Putamen (tissue), 1 donor: ENCODE measurements at places on chromosomes 1 and 21.

DNA sequence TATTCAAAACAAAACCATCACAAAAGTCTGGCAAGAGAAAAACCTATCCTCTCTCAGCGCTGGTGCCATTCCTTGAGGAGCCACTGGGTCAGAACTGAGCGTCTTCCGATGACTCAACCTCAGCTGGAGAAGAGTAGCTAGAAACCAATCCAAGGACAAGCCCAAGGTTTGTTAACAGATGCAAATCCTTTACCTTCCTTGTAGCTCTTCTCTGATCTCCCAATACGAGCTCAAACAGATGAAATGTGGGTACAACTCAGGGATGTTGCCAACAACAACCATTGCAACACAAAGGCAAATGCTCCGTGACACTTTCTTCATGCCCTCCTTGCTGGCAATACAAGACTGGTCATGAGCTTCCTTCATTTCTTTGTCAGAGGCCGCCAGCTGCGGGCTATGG is 337.1 kb downstream of the SIPA1L2 start:
- DNase-seq: no peak

GRCh38 chr1:192527950-192528349 is 47.6 kb upstream of the RGS1 start:
- DNase-seq: no peak

DNA sequence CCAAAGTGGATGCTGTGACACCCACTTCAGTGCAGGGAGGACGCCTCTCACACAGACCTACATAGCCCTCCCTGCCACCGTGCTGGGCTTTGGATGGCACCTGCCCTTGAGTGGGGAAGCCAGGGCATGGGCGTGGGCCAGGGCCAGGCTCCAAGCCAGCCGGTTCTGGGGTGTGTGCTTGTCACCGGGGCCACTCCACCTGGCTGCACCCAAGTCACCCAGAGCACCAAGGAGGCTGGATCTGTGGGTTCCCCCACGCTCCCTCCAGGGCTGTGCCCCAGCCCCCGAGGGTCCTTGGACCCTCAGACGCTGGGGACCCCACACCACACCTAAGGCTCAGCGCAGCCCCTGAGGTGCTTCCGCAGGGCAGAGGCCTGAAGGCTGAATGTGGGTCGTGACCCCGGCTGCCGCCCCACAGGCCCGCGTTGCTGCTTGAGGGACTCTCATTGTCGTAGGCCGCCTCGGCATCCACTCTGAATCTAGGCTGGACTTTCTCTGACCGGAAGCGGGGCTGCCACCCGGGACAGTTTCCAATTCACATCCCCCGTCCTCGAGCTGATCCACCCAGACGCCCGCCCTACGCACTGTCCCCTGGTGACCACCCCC is 1.5 kb downstream of the MXRA8 start:
- no peak for DNase-seq

DNA sequence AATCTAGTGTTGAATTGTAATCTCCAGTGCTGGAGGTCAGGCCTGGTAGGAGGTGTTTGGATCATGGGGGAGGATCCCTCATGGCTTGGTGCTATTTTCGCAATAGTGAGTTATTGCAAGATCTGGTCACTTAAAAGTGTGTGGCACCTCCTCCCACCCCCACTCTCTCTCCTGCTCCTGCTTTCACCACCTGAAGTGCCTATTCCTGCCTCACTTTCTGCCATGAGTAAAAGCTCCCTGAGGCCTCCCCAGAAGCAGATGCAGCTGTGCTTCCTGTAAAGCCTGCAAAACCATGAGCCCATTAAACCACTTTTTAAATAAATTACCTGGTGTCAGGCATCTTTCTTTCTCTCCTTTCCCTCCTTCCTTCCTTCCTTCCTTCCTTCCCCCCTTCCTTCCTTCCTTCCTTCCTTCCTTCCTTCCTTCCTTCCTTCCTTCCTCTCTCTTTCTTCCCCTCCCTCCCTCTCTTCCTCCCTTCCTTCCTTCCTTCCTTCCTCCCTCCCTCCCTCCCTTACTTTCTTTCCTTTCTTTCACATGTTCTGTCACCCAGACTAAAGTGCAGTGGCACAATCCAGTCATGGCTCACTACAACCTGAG is 172.4 kb downstream of the C1orf21 start:
- no peak for DNase-seq

- no peak for DNase-seq
Observed at GRCh38 chr1:3290915-3291314, 163.6 kb upstream of the ARHGEF16 start.

DNA sequence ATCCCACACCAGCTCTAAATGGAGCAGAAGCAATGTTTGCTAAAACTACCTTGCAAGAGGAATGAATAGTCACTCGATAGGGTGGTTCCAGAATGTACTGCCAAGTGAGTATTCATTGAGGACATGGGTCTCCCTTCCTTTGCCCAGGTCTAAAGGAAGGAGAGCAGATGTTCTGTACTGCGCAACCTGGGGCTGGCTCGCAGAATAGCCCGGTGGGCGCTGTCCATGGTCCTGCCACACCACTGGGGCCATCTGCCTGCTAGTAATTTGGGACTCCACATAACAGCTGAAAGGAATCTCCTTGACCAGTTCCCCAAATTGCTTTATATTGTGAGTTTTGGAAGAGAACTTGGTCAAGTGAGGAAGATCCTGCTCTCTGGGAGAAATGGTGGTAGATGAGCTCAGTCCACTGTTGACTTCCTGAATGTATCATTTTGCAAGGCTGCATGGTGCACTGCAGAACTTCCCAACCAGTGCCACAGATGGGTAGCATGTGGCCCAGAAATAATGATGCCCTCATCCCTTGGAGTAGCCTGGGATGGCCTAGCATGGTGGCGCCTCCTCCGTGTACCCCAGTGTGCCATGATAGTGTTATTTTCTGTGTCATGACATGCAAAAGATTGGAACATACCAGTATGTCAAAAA is 5.7 kb downstream of the SLC6A17 start:
- no peak for DNase-seq

DNA sequence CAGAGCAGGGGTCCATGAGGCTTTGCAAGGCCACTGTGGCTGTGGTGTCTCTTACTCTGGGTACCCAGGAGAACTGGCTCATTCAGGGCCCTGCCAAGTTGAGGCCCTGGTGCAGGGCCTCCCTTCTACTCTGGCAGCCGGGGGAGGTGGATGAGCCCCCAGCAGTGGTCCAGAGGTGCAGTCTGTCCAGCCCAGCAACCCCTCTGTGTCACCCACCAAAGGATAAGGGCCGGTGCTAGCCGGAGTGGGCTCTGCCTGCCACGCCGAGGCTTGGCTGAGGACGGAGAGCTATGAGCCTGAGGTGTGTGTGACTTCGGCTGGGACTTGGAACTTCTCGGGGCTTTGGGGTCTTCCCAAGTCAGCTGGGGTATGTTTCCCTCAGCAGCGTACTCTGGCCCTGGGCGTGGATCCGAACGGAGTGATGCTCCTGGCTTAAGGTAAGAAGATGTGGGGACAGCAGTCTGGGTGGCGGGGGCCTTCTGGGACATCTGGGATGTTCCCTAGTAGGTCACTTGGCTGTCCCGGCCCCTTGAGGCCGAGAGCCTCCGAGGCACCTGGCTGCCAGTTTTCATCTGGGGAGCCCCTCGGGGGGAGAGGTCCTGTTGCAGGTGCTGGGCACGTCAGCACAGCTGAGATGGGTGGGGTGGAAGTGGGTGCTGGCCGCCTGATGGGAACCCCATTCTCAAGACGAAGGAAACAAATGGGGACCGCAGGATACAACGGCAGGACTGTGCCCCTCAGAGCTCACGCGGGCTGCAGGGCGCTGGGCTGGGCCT is 25.9 kb downstream of the RUNX3 start:
- DNase-seq: no peak

GRCh38 chr1:119987686-119988085 is 81.8 kb downstream of the NOTCH2 start:
- no peak for DNase-seq

DNA sequence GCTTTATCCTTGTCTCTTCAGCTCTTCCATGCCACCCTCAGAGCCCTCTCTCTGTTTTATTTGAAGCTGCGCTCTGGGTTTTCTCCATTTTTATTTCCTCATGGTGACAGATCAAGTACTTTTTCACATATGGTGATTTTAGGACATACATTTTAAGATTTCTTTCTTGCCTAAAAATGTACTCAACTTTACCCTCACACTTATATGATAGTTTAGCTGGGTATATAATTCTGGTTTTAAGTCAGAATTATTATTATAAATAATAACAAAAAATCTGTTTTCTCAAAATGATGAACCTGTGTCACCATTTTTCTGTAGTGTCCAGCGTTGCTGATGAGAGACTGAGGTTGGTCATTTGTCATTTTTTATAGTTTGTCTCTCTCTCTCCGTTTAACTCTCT is 754 bp upstream of the KRTAP10-5 start:
- no peak for DNase-seq

- DNase-seq: no peak
Observed at GRCh38 chr1:150563340-150564038, 14.3 kb downstream of the ADAMTSL4 start.

GRCh38 chr1:6596351-6596750 is 6.3 kb downstream of the KLHL21 start:
- DNase-seq: no peak

- DNase-seq: no peak
Observed at GRCh38 chr1:234244482-234244881, 128.8 kb upstream of the COA6 start.

- no peak for DNase-seq
Observed at GRCh38 chr1:16249596-16250241, 12.7 kb upstream of the CPLANE2 start.

DNA sequence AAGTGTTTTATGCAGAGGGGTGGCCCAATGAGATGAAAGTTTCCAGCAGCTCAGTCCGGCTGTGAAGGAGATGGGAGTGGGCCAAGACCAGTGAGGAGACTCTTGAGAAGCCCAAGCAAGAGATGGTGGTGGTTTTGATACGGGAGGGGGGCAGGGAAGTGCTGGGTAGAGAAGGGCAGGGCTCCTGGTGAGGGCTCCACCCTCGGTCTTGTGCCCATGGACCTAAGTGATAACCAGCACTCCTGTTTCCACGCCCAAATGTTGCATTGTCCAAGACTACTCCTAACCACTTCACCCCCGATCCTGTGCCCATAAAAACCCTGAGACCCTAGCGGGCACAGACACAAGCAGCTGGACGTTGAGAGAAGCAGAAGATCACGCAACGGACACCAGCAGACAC is 140.9 kb downstream of the MIS18A start:
- no peak for DNase-seq

GRCh38 chr1:93565496-93566206 is 116.0 kb downstream of the BCAR3 start:
- DNase-seq: no peak

GRCh38 chr1:223041481-223041880 is 101.6 kb downstream of the TLR5 start:
- no peak for DNase-seq

DNA sequence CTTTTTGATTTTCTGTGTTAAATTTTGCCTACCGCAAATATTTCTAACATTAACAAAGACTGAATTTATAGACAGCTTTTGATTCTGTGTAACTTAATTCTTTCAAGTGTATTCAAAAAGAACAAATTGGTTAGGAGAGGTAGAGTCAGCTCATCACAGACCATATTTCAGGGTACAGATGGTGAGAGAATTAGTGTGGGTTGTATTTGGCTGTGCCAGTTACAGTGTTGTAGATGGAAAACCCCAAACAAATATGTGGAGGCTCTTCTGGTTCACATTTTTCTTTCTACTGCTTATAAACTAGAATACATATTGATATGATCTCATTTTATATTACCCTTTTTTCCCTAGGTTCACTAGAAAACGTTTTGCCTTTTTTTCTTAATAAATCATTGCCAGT is 11.1 kb downstream of the RCAN3 start:
- DNase-seq: no peak

- no peak for DNase-seq
Observed at GRCh38 chr1:7267493-7267892, 482.2 kb downstream of the CAMTA1 start.

- DNase-seq: peak; percentile 88
Observed at GRCh38 chr1:20486457-20487235, 636 bp upstream of the CAMK2N1 start.

GRCh38 chr1:94329986-94330385 is 88.2 kb upstream of the ABCD3 start:
- no peak for DNase-seq

- no peak for DNase-seq
Observed at GRCh38 chr1:23108918-23109533, 59.6 kb downstream of the LUZP1 start.

- DNase-seq: no peak
Observed at GRCh38 chr1:59353453-59353852, 56.6 kb downstream of the FGGY start.

DNA sequence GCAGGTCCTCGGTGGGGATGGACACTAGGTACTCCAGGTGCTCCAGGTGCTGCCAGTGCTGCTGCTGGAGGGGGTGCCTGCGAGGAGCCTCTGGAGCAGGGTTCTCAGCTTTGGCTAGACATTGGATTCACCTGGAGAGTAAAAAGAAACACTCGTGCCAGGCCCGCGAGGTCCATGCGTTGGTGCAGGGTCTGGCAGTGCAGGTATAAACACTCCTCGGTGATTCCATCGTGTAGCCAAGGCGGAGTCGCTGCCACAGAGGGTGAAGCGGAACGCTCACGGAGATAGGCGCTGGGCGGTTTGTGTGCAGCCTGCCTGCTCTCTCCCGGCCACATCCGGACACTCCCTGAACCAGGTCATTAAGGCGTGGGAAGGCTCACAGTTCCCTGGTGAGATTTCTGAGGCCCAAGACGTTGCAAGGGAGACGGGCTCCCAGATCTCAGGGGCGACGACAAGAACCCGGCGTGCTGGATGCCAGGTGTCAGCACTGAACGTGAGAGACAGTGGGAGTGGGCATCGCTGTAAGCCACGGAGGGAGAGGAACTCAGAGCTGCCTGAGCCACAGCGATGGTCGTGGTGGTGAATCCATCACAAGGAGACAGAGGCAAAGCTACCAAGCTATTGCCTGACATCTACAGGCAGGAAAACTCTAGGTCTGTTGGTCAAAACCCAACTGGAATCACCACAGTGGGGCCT is 17.2 kb upstream of the SUMO3 start:
- no peak for DNase-seq

GRCh38 chr1:27090911-27091310 is 64.0 kb downstream of the SLC9A1 start:
- DNase-seq: no peak

GRCh38 chr1:6775261-6776043 is 9.8 kb upstream of the CAMTA1 start:
- DNase-seq: no peak

- DNase-seq: no peak
Observed at GRCh38 chr1:109579491-109579890, 31.1 kb downstream of the GNAI3 start.

DNA sequence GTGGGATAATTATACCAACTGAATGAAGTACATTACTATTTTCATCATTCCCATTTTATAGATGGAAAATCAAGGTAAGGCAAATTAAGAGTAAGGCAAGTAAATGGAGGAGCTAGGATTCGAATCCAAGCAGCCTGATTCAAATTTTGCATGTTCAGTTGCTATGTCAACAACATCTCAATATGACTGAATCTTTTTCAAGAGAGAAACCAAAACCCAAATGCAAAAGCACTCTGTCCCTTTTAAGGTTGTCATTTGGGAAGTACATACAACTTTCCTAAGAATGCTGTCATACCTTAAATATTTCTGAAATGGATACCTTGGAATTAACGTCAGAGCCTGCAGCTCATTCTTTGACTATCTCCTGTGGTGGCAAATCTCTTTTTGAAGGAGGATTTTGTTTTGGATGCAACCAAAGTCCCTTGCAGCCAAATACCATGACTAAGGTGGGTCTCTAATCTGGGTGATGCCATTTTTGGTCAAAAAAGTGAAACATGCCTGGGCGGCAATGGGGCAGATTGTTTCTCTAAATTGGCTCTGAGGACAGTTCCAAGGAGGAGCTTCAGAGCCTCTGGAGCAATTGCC is 25.4 kb downstream of the ADAMTS1 start:
- DNase-seq: no peak

- DNase-seq: no peak
Observed at GRCh38 chr1:226763905-226764264, 24.8 kb upstream of the ITPKB start.
